ENCODE measurements at places on chromosomes 2 and 18.

DNA sequence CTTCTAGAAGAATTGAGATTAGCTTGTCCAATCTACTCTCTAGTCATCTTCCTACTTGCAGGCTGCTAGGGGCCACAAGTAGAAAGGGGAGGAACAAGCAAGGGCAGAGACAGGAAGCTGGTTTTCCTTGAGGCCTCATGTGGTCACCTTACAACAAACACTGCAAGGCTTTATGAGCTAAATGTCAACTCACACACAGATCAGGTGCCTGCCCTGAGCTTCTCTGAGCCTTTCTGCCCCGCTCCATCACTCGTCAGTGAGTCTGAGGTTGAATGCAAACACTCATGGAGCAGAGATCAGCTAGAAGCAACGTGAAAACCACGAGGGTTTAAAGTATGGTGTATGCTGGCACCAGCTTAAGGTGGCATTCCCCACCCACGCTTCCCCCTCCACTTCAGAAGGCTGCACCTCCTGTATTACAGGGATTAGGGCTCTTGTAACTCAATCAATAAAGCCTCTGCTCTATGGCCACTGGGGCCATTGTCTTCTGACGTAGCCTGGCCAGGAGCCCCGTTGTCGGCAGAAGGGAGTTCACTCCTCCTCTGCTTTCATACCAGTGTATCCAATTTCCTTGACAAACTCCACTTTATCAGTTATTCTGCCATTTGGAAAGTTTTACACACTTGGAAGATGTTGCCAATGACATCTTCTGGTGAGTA lies 5.4 kb upstream of the CRYGC start:
- DNase-seq = no peak

- DNase-seq = no peak
These were observed 51.4 kb downstream of the VSNL1 start for GRCh38 chr2:17591846-17592245.

DNA sequence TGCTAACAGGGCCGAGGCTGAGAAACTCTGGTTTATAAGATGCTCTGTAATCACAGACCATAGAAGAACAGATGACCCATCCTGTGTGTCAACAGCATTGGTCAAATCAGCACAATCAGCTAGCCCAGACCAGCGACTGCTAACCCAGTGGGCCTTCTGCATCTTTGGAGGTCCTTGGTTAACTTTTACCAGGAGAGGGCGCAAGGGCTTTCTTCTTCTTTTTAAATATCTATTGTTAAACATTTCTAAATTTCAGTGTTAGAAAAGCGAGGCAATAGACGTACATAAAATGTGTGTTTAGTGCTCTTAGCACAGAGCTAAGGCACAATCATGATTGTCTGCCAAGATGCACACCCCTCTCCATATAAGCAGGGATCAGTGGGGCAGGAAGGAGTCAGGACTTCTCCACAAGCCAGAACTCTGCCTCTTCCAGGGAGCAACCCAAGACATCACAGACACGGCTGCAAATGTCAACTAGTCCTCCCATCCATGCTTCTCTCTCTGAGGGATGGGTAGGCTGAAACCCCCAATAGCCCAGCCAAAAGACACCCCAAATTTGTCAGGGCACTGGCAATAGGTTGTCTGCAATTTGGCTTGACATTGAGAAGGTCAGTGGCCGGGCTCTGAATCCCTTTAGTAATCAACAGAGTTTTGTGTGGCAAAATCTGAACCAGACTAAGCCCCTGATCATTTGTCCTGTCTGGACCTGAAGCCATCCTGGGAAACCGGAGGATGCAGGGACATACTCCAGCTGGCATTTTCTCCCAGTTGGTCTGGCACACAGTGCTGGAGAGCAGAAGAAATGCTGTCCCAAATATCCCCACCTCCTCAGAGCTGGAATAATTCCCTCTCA lies 188.2 kb downstream of the BCL2 start:
- DNase-seq = peak; percentile 24

DNA sequence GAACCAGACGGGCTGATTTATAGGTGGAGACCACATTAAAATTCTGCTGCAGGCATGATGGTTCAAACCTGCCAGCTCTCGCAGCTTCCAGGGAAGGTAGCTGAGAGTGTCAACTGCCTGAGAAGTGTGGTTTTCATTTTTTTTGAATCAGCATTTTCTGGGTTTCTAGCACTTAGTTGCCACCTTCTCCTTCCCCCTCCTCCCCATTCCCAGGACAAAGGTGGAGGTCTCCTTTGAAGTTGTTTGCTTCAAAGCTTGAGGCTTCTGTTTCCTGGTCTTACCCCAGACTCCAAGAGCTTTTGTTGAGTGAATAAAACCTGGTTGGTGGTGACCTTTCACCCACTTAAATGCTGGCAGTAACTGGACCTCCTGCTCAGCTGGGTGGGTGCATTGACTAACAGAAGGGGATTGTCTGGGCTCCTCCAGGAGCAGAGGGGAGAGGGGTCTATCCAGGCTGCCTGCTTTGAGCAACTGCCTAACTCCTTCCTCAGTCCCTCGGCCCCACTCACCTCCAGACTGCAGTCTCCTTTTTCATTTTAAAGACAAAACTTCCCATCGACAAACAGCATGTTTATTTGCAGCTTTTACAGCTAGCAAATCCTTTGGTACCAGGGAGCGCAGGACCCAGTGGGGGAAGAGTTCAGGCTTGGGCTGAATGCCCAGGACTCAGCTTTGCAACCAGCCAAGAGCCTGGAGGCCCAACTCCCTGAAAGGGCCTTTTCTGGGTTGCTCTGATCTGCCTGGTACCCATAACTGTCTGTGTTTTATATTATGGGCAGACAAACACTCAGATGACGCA lies 3.5 kb downstream of the RHOB start:
- no peak for DNase-seq

DNA sequence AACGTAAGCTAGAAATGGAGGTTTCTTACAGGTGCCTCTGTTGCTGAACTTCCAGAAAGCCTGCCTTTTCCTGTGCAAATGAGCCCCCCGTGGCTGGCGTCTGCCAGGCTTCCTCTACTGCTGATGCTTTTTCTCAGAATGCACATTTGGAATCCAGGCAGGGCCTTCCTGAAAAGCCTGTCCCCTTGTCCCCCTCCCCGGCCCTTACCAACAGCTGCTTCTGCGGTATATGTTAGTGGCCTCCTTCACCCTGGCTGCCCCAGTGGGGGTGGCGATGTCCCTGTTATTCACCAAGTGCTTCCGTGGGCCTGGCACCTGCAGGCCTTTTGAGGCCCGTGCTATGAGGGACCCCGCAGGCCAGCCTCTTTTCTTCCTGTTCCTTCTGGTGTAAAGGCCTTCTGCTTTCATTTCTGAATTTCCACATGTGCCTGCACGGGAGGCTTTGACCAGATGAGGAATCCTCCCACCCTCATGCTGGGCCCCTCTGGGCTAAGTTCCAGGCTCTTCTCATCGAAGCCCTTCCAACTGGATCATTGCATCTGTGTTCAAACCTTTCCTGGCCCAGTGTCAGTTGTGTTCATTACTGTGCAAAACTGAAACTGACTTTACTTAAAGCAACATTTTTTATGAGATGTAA lies 10.4 kb downstream of the CNDP2 start:
- DNase-seq = no peak

GRCh38 chr2:157837851-157838441 lies 38.2 kb downstream of the ACVR1 start:
- DNase-seq = no peak

GRCh38 chr2:62321380-62322289 lies 125.7 kb downstream of the B3GNT2 start:
- DNase-seq = no peak

- no peak for DNase-seq
These were observed 1.7 kb downstream of the RNU4ATAC start for GRCh38 chr2:121532347-121532766.

DNA sequence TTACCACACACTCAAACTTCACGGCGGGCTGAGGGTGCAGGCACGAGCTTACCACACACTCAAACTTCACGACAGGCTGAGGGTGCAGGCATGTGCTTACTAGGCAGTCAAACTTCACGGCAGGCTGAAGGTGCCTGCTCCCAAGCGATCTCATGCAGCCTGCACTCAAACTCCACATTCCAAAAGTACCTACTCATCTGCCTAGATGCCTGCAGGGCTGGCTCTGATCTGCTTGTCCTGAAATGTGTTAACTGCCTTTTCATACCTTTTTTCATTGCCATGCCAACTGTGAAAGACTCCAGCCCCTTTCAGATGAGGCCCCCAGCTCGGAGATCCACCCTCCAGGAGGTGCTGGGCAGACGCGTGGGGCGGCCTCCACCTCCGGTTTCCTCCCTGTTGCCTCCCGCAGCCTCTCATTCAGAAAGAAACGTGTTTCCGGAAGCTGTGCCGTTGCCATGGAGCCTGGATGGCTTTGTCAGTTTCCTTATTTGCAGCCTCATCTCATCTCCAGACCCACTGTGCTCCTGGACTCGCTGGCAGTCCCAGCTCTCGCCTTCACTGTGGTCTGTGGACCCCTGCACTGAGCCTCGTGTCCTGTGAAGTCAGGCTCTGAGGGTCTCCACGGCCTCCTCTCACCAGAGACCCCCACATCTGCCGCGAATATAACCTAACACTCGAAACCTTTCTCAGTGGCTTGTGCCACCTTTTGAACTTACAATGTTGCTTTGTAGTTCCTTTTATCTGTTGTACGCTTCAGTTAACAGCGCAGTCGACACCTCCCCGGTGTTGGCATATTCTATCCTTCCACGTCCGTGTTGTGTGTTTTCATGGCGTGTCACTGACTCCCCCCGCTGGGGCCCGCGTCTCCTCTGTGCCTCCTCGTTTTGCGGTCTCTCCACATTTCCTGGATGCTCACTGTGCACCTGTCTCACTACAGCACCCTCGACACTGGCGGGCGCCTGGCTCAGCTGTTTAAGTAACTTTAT lies 106.1 kb upstream of the ALKAL2 start:
- peak; percentile 43 for DNase-seq

DNA sequence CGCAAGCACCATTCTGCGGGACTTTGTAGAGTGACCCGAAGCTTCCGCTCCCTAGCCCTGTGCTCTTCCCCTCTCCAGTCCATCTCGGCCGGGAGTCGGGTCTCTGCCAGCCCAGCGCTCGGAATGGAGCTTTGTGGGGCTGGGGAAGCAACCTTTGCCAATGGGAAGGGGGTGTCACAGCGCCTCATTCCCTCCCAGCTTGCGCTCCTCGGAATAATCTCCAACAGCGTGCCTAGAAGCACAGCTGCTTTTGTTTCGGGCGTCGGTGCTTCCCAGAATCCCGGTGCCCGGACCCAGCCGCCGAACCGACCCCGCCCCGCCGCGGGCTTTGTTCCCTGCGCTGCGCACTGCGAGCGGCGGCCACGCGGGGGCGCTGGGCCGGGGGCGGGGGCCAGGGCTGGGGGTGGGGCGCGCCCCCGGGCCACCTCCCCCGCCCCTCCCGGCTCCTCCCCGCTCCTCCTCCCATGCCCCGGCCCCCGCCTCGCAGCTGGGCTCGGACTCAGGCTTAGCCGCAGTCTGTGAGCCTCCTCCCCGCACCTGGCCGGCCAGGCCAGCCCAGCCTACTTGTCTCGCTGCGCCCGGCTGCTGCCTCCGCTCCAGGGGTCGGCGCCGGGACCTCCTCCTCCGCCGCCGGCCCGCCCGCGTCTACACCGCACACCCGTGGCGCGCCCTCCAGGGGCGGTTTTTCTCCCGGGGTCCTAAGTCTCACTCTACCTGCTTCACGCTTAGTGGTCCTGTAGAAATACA lies 77.7 kb upstream of the SMAD2 start:
- peak; percentile 25 for DNase-seq
